ENCODE measurements at places on chromosomes 3 and 15.
A peak's percentile ranks its signal among the peaks of the same experiment; 100 is the strongest.

DNA sequence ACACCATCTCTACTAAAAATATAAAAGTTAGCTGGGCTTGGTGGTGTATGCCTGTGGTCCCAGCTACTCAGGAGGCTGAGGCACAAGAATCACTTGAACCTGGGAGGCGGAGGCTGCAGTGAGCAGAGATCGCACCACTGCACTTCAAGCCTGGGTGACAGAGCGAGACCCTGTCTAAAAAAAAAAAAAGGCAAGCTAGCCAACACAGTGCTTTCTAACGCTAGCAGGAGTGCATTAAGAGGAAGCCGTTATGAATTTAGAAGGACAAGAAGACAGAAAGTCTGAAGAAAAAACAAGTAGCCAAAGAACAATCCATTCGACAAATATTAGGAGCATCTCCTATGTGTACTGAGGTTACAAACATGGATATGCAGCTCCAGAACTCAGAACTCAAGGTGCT lies 28.6 kb downstream of the BHLHE40 start:
- DNase-seq: no peak

GRCh38 chr3:153242896-153243295 lies 80.9 kb downstream of the RAP2B start:
- no peak for DNase-seq

DNA sequence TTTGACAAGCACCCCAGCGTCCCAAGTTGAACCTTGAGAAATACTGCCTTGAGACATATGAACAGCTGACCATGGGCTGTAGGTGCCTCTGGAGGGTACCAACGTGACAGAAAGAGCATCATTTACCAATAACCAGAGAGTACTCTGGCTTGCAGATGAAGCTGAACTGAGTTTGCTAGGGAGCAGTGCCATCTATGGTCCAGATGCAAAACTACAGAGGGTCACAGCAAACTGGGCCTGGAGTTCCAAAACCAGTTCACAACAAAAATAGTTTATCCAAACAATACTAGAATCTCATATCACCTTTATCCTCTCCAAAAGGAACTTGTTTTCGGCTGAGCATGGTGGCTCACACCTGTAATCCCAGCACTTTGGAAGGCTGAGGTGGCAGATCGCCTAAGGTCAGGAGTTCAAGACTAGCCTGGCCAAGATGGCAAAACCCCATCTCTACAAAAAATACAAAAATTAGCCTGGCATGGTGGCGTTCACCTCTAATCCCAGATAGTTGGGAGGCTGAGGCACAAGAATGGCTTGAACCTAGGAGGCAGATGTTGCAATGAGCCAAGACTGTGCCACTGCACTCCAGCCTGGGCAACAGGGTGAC lies 69.3 kb downstream of the CHAC1 start:
- DNase-seq: peak; percentile 56

- DNase-seq: no peak
These were observed 172.9 kb upstream of the TSPAN3 start for GRCh38 chr15:77243716-77244401.

DNA sequence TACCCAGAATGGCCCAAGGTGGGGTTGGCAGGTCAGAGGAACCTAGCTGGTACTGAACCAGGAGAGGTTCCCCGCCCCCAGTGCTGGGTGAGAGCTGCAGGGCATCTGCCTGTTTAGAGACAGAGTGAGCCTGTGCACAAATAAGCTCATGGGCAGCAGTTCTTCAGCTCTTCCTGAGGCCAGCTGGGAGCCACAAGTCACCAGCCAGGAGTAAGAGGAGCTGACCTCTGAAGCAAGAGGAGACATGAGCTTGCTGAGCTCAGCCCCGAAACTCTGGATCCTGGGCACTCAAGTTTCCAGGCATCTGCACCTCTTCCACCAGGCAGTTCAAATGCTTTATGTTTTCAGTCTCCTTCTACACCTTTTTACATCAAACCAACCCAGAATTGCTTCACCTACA lies 2.1 kb downstream of the RTP2 start:
- DNase-seq: no peak

GRCh38 chr3:140216249-140216648 lies 281.3 kb downstream of the CLSTN2 start:
- DNase-seq: no peak

DNA sequence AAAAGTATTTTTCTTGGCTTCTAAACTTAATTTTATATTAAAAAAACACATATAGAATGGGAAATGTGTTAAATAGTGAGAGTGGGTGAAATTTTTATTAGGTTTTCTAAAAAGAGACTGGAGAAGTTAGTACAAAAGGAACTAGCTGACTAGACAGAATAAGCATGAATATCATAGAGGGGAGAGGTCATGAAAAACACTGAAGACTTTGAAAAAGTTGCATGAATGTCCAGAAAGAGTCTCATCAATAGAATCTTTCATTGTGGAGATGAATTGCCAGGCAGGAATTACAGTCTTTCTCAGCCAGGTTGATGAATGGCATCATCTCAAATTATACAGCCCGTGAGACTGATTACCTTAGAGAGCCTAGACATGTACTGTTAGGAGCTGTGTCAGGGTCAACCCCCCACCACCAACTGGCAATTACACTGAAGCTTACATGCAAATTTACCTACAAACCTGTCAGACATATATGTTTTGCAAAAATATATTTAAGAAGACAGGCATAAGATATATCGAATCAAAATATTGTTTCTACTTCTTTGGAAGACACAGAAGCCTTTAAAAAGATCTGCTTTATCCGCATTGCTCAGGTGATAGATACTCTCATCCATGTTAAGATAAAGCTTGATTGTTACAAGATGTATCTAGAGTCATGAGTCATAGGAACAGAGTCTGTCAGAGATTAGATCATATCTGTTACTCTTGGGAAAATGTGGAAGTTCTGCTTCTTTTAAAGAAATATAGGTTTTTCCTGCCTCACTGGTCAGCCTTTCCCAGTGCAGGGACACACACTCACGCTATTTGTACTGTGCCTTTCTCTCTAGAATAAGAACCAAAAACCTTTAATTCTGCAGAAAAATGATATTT lies 34.8 kb upstream of the PFN2 start:
- DNase-seq: no peak

GRCh38 chr15:101269479-101270223 lies 7.6 kb downstream of the SELENOS start:
- no peak for DNase-seq

DNA sequence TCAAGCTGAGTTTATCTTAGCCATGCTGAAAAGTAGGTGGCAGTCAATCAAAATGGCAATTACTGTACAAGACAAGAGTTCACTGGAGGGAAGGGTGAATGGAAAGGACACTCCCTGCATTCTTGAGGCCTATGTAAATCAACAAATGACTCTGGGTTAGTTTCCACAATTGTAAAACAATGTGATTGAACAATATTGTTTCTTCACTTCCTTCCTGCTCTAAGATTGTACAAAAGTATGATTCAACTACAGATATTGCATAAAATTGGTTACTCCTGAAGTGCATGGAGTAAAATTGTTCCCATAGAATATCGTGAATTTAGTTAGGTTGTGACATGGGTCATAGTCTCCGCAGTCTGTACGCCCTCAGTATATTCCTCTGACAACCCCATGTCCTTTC lies 277.6 kb downstream of the LPP start:
- DNase-seq: peak; percentile 77

DNA sequence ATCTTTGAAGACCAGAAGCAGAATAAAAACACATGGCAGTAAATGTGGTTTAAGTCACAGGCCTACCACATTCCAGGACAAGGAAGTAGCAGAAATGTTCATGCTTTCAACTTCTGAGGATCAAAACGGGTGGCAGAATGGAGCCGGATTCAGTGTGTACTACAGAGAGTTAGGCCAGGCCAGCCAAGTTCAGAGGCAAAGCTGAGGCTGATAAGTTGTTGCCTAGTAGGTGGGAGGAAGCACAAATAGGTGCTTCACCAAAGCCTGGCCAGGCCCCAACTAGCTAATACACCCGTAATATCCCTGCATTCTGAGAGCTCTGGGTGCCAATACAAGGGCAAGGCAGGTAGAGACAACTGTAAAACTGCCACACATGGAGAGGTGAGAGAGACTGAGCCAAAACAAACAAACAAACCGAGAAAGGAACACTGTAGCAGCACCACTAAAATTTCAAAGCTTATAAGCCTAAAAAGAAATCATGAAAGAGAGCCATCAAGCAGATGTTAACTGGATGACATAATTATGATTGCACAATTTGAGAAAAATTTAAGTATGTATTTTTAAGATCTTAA lies 156.4 kb upstream of the CBLB start:
- DNase-seq: no peak

DNA sequence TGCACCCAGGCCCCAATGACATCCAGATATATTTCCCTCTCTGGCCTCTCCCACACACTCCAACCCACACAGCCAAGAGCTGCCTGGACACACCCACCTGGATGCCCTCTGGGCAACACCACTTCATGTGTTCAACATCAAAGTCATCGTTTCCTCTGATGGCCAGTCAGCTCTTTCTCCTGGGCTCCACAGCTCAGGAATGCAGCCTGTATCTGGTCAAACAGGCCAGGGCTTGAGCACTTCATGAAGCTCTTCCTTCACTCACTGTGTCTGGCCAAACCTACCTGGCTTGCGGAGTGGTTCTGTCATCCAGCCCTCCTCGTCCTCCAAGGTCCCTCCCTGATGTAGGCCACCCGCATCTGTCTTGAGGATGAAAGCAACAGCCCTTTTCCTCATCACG lies 35.8 kb upstream of the SLC6A11 start:
- DNase-seq: no peak

GRCh38 chr3:179558742-179559364 lies 3.9 kb upstream of the ACTL6A start:
- peak; percentile 91 for DNase-seq

DNA sequence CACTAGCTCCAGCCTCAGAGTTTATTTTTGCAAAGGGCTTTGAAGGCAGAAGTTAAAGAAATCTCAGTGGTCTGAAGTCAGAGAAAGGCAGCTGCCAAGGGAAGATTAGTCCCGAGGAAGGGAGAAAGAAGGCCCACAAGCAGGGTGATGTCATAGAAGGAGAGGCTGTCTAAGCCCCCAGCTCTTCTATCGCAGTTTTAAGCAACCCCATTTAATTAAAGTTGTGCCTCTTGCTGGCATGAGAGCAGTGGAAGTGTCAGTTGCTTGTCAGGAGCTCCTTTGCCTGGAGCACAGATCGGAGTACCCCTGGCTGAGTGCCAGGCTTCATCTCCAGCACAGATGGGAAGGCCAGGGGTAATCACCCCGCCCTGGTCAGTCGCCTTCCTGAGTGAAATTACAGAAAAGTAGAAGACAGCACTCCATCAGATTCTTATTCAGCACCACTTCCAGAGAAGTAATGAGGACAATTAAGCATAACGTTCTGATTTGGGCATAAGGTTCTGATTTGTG lies 530.7 kb downstream of the EPHB1 start:
- peak; percentile 26 for DNase-seq

DNA sequence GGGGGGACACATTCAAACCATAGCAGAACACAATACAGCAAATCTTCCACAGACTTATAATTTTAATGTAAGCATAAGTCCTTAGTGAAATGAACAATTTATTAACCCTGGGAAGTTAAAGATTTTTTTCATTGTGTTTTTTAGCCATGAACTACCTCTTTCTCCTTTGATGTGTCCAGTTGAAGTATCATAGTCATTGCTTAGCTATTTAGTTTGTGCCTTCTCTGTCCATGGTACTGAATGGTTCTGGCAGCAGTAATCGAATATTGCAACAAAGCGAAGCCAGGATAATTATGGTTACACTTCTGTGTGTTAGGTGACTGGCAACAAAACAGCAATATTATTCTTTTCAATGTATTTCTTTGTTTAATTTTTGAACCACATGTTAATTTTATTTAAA lies 403.0 kb upstream of the ONECUT1 start:
- peak; percentile 75 for DNase-seq

GRCh38 chr3:70813311-70813710 lies 500.9 kb upstream of the MDFIC2 start:
- no peak for DNase-seq

DNA sequence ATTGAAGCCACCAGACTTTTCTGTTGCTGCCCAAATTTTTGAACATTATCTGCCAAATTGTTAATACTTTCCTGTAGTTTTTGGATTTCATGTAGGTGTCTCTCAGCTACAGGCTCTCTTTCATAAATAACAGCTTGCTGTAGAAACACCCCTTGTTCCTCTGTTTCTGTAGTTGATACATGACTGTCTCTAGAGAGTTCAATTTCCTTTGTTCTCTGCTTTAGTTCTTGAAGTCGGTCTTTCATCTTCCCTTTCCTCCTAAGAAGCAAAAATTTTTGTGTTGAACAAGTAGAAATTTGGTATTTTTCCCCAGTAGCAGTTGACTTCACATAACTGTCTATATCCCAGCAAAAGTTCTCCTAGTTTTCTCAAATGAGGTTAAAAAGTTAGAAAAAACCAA lies 13.4 kb downstream of the STX19 start:
- DNase-seq: no peak

DNA sequence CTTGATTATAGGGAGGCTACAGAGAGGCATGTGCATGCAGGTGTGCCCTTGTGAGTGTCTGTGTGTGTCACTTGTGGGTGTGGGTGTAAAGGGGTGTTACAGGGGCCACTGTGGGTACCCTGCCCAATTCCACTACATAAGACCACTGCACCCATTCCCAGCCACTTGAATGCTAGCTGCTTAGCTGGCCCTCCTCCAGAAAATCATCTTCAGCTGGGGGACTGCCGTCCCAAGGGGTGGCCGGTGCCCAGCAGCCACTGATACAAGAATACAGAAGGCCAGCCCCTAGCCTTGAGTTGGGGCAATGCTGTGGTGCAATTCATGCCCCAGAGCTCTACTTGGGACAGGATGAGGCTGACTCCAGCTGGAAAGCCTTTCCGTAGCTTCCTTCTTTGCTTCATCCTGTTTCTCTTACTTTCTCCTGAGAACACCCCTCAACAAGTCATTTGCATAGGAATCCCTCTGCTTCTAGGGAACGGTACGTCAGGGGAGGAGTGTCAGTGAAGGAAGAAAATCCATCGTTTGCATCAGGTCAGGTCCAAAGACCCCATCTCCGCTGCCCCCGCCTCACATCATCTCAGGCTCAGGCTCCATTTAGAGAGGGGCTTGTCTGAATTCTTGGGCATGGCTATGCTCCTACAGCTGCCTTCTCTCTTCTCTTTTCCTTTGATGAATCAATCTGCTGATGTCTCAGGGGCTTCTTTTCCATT lies 72.0 kb downstream of the SCN5A start:
- DNase-seq: no peak

DNA sequence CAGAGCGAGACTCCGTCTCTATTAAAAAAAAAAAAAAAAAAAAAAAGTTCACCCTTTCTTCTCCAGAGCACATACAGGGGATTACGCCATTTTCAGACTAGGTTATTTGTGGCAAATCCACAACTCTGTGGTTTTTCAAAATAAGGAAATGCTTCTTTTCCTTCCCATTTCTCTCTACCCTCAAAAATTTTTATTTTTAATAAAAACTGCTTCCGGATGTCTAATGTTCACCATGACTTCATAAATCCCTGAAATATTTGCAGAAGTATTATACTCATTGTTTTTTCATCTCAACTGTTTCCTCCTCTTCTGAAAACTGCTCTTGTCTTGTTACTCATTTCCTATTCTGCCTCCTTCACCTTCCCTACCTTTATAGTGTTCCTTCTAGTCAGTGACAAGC lies 45.0 kb upstream of the SLC12A8 start:
- no peak for DNase-seq

DNA sequence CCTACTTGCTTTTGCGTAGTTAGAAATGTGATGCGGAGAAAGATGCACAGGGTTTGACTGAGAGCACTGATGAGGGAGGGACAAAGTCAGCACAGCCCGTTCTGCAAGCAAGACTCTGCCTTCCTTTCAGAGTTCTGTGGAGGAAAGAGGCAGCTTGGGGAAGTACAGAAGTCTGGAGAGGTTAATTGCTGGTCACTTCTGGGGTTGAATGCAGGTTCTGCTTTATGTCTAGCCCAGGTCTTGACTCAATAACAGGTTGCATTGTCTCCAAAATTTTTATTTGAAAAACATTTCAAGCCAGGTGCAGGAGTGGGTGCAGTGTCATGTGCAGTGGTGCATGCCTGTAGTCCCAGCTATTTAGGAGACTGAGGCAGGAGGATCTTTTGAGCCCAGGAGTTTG lies 461.7 kb downstream of the NR2F2 start:
- no peak for DNase-seq
